EL (cell line): ENCODE measurements at places on chromosomes 1 and 21.

- DNase-seq = peak; percentile 21
Measured at GRCh38 chr1:207463021-207463420, 8.9 kb downstream of the CR2 start.

DNA sequence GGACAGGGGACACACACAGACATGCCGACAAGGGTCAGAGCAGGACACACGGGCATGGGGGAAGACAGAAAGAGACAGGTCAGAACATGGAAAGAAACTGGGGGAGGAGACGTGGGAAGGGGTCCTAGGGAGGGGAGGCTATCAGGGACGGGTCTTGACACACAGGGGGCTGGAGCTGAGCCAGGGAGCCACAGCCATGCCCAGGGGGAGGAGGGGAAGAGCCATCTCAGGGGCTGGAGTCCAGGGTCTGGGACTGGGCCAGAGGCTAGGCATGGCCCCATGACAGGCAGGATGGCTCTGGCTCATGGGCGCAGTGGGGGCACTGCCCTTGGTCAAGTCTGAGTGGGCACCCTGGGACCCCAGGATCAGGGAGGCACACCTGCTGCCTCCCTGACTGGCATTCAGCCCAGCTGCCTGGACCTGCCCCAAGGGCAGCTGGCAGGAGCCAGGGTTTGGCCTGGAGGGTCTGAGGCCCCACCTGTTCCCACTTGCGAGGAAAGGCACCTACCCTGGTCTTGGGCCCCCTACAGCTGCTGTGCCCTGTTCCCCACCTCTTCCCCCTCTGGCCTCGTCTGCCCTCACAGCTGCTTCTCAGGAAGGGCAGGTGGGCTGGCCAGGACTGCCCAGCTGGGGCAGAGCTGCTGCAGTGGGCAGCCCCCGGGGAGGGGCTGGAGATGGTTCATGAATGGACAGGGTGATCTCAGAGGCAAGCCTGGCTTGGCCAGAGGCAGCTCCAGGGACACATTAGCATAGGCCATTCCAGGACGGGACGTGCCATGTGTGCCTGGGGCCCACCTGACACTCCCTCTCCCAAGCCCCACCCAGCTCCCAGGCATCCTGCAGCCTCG lies 42.9 kb downstream of the HSPG2 start:
- DNase-seq = no peak

DNA sequence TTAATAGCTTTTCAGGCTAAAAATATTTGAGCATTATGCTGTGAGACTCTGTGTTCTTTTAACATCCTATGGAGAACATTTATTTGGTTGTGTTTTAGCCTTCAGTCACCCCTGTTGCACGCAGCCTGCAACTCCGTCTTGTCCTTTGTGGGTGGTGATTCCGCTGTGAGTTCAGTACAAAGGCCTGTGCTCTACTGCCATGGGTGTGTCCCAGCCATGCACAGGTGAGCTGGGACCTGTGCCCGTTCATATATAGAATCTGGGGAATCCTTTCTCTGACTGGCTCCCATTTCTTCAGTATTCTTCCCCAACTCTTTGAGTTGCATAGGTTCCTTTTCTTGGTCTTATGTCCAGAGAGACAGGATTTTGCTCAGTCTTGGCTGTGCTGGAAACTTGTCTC lies 61.4 kb downstream of the ACTL8 start:
- DNase-seq = no peak

DNA sequence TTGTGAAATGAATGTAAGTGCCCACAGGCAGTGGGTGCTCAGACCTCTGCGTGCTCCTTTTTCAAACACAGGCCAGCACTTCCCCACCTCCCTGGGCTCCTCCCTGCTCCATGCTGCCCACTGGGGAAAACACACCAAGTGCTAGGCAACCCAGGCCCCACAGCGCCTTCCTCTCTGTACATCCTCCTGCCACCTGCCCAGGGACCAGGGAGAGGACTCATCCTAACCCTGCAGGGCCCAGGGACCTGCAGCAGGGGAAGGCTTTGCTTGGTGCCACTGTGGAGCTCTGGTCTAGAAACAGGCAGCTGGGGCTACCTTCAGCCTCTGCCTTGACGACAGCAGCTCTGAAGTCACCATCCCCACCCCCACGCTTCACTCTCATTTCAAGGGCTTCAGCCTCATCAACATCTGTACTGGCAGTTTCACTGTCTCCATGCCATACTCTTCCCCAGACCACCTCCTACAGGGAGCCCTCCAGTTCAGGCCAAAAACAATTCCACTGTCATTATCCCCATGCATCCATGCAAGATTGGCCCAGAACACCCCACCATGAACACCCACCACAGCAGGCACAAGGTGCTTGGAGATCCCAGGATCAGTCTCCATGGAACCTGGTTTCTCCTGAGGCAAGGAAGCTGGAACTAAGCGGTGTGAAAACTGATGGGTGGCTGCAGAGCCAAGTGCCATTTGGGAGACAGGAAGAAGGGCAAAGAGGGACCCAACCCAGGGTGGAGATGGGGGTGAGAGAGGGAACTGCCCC lies 1.1 kb downstream of the IGSF8 start:
- no peak for DNase-seq
